PC-3 (cell line): ENCODE measurements at places on chromosomes 13 and 19.
A peak's percentile ranks its signal among the peaks of the same experiment; 100 is the strongest.

GRCh38 chr13:94415500-94416237 is 63.8 kb downstream of the DCT start:
- no peak for DNase-seq

- DNase-seq: no peak
Measured at GRCh38 chr19:58479303-58479702, 3.2 kb downstream of the ZNF446 start.

- peak; percentile 54 for DNase-seq
Measured at GRCh38 chr19:30649934-30650614, 277.9 kb downstream of the ZNF536 start.

DNA sequence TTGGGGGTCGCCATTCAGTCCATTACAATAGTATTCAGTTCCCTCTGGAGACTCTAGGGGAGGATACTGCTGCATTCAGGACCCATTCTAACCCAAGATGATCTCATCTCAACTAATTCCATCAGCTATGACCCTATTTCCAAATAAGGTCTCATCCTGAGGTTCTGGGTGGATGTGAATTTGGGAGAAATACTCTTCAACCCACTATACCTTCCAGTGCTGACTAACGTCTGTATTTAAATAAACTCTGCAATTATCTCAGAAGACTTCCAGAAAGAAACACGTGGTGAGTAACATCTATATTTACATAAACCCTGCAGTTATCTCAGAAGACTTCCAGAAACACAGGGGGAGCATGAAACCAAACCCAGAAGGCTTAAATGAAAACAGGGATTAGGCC is 1300.7 kb downstream of the PCDH9 start:
- DNase-seq: no peak

DNA sequence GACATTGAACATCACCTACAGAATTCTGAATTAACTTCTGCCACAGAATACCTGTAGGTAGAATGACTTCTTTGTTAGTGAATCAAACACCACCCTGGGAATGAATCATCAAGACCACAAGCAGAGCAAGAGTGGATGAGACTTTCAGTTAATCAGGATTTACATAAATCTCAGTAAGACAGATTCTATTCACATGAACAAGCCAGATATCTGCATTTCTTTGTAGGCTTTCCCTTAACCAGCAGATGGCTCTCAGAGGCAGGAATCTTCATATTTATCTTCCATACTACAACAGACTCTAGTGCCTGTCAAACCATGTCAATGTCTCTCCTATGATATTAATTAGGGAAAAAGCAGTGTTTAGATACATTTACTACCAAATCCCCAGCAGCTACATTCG is 412.1 kb downstream of the KLF12 start:
- DNase-seq: peak; percentile 82

GRCh38 chr19:17671906-17672305 is 16.2 kb downstream of the UNC13A start:
- peak; percentile 68 for DNase-seq

DNA sequence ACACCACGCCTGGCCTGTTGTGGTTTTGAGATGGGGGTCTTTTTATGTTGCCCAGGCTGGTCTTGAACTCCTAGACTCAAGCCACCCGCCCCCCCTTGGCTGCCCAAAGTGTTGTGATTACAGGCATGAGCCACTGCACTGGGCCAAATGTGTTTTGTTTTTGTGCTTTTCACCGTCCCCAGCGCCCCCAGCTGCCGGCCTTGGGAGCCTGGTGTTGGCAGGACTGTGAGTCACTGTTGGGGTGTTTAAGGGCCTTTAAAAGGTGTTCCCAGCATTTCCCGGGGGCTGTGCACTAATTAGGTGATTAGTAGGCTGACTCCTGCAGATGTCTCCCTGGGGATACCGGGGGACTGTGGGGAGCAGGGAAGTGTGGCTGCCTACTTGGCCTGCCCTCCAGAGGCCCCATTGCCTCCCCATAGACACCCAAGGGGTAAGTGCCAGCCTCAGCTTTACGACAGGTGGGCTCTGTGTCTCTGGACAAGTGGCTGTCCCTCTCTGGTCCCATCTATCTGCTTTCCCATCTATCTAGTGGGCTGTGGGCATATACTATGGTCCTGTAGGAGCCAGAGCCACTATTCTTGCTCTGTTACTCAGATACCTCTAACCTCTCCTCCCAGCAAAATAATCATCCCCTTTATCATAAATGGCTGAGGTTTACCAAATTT is 11.8 kb upstream of the TLE5 start:
- DNase-seq: no peak

DNA sequence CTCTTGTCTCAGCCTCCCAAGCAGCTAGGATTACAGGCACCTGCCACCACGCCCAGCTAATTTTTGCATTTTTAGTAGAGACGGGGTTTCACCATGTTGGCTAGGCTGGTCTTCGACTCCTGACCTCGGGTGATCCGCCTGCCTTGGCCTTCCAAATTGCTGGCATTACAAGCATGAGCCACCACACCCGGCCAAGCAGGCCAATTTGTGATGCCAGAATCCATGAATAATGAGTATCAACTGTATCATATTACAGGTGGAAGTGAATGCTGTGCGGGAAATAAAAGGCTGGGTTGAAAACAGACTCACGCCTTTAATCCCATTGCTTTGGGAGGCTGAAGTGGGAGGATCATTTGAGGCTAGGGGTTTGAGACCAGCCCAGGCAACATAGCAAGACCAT is 3.6 kb upstream of the NFILZ start:
- DNase-seq: no peak

- DNase-seq: peak; percentile 53
Measured at GRCh38 chr19:15173746-15174404, 26.9 kb downstream of the NOTCH3 start.

- no peak for DNase-seq
Measured at GRCh38 chr13:110568612-110569011, 7.1 kb upstream of the RAB20 start.

- no peak for DNase-seq
Measured at GRCh38 chr13:60482012-60482411, 85.0 kb downstream of the TDRD3 start.

DNA sequence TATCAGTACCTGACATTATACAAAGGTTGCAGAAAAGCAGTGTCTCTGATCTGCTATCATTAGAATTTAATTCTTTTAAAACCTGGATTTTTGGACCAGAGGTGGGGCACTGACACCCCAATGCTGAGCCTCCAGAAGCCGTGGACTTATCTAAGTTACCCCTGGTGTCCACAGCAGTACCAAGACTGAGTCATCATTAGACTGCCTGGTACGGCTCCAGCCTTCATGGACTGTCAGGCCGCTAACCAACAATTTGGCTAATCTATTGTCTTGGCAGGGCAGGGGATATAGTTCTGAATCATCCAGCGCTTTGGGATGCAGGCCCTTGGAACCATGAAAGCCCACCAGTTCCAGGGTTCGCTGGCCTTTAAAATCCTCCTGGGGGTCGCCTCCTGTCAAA is 78.3 kb downstream of the TSHZ3 start:
- no peak for DNase-seq

GRCh38 chr13:51920267-51920666 is 58.5 kb downstream of the CCDC70 start:
- no peak for DNase-seq

GRCh38 chr19:2497186-2497585 is 21.3 kb downstream of the GADD45B start:
- no peak for DNase-seq

GRCh38 chr19:18013210-18014111 is 5.5 kb downstream of the ARRDC2 start:
- no peak for DNase-seq

DNA sequence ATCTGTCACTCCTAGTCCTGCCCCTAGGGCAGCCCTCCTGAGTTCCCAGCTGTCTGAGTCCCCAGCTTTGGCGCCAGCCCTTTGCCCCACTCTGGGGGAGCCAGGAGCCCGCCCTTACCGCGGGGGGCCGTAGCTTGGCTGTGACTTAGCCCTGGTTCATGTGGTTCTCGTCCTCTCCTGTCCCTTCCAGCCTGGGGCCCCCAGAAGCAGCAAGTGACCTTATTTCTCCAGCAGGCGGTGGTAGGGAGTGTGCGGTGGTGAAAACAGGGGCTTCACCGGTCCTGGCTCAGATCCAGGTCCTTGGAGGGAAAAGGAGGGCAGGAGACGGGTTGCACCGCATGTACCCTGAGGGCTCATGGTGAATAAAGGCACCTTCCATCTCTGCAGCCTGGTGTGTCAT is 7.9 kb downstream of the GIPC3 start:
- DNase-seq: no peak

- peak; percentile 54 for DNase-seq
Measured at GRCh38 chr19:10808937-10809649, 26.9 kb downstream of the TMED1 start.

GRCh38 chr19:55086730-55087541 is 11.3 kb downstream of the EPS8L1 start:
- DNase-seq: no peak

GRCh38 chr19:50478901-50479715 is 2.5 kb upstream of the GARIN5A start:
- peak; percentile 38 for DNase-seq

GRCh38 chr19:35303357-35303915 is 11.5 kb downstream of the MAG start:
- no peak for DNase-seq

GRCh38 chr19:42081584-42082203 is 5.7 kb downstream of the ZNF574 start:
- DNase-seq: peak; percentile 49

DNA sequence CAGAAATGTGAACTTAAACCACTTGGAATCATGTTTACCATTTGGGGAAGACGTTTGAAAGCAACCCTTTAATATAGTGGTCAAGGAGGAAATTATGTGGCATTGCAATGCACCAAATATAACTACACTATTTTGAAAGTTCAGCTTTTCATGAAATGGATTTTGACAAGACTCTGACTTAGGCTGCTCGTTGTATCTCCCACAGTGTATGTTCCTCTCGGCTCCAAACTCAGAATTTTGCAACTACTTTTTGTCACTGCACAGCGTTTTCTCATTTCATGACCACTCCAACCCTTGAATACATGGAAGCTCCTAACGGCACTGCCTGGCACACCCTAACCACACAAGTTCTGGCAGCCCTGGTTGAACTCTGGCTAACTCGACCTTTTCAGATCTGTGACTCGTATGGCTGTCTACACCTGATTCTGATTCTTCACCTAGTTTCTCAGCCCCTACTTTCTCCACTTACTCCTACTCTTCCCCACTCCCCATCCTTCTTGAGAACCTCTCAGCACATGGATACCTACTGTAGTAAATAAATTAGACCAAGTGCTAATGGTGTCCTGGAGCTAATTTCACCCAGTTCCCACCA is 7.0 kb upstream of the POMP start:
- DNase-seq: no peak

GRCh38 chr13:49560270-49561061 is 24.9 kb downstream of the RCBTB1 start:
- peak; percentile 38 for DNase-seq

DNA sequence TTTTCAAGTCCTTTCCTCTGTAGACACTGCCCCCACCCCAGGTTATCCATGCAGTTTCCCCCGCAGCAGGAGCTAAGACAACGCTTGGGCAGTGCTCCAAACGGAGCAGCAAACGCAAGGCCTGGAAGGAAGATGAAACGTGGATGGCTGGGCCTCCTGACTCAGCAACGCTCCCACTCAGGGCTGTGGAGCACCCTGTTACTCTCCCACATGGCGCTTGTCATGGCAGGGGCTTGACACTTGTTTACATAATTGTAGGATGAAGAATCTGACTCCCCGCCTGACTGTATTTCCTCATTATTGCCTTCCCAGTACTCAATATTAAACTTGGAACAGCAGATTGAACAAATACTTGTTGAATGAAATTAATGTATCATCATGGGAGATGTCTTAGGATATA is 799 bp upstream of the C1QTNF9B start:
- no peak for DNase-seq

DNA sequence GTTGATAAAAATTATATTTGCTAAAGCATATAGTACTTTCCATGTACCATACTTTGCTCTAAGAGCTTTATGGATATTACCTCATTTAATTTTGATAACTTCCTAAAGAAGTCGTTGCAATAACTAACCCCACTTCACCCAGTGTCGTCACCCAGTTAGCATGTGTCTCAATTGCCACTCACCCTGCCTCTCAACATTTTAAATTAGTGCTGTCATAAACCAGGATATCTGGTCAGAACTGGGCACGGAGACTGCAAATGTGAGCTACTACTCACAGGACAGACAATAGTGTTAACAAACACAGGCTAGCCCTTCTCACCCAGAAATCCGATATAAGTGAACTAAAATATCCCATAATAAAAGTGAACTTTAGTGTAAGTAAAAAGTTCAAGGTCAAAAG is 430.6 kb downstream of the KLF12 start:
- no peak for DNase-seq

DNA sequence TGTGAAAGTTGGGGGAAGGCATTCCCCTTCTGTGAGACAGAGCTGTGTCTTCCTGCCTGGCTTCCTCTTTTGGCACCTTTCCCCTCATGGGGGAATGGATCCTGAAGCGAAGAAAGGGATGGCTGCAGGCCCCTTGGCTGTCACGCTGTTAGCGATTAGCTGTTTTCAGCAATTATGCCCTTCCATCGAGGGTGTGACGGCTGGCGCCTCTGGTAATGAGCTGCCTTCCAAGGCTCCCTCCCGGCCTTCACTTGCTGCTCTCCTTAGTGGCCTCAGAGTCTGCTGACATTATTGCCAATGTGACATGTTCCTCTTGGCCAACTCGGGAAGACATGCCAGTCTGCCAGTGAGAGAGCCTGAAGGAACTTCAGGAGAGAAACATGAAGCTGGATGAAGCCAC is 162.1 kb downstream of the ZIC5 start:
- no peak for DNase-seq

DNA sequence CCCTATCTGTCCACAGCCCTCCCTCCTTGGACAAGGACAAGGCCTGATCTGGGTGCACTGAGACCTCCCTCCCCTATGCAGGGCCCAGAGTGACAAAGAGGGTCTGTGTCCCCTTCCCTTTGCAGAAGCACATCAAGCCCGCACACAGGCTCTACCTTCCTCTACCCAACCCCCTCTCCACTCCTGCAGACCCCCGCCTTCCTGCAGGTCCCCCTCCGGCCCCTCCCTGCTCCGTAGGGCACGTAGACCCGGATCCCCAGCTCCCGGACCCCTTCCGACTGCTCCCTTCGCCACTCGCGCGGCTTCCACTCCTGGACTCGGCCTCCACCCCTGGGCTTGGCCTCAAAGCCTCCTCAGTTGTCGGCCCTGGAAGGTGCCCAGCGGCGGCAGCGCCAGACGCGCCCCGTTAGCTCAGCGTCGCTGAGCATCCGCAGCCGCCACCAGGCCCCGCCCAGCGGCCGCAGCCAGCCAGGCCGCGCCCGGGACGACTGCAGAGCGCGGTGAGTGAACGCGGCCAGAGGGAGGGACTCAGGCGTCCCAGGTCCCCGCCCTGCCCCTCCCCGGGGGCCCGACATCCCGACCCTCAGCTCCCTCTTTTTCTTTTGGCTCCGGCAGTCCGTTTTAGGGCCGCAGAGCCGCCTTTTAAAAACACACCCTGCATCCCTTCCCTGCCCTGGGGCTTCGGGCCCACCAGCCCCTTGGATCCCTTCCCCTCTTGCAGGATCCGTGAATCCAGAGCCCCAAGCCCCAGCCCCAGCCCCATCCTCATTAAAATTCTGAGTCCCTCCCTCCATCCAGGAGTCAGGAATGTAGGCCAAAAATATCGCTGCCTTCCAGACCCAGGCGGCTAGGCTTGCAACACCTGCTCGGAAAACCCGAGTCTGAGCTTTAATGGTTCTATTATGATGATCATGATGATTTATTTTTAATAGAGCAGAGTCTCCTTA is 1.5 kb upstream of the MYADM start:
- DNase-seq: peak; percentile 82

- peak; percentile 84 for DNase-seq
Measured at GRCh38 chr19:48539503-48540096, 12.4 kb upstream of the SULT2B1 start.
